Activated B cell treated with CpG ODN at 0.5 μM for 24 hours (primary cell): ENCODE measurements at places on chromosomes 2 and 18. TPM values are rescaled to one million over a fixed set of nuclear protein-coding genes. Genes with fewer than 3 reads are reported as not detected.
A peak's percentile ranks its signal among the peaks of the same experiment; 100 is the strongest.

The KCNS3 gene
- 1.1 and 1.5 TPM in 2 replicates for total RNA-seq

The ESPNL gene
- 0.27 and 0.42 TPM in 2 replicates for total RNA-seq

The GPR75 gene
- total RNA-seq = 5.7 and 6.3 TPM in 2 replicates

The AQP12A gene
- not detected in 2 replicates for total RNA-seq

The KRTCAP3 gene
- total RNA-seq = 6.3 and 10.0 TPM in 2 replicates

The DTNA gene
- total RNA-seq = not detected in 2 replicates

The C2orf92 gene
- 8.9 and 14.4 TPM in 2 replicates for total RNA-seq

The DIPK1C gene
- total RNA-seq = not detected in 2 replicates

The PDE11A gene
- total RNA-seq = not detected in 2 replicates

DNA sequence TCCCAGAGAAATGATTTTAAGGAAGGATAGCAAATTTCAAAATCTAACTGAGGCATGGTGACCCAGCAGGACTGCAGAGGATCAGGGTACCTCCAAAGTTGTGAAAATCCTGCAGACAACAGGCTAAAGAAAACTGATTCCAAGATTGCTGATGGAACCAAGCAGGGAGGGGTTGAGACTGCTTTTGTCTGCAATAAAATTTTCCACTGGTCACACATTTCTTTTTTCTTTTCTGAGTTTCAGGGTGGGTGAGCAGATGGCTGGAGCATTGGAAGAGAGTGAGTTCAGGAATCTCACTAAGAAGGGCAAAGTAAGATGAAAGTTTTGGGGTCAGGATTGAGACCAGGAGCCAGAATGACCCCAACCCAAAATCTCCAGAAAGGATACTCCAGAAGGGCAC is 321.0 kb downstream of the TNS1 start:
- no peak for DNase-seq

DNA sequence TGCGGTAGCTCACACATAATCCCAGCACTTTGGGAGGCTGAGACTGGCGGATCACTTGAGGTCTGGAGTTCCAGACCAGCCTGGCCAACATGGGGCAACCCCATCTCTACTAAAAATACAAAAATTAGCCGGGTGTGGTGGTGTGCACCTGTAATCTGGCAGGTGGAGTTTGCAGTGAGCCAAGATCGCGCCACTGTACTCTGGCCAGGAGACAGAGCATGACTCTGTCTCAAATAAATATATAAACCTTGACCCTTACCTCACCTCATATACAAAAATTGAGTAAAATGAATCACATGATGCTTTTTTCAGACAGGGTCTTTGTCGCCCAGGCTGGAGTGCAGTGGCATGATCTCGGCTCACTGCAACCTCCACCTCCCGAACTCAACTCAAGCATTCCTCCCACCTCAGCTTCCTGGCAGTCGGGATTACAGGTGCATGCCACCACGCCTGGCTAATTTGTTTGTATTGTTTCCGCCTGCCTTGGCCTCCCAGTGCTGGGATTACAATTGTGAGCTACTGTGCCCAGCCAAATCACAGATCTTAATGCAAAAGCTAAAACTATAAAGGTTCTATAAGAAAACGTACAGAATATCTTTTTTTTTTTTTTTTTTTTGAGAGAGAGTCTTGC is 25.3 kb downstream of the XPO1 start:
- DNase-seq = no peak

GRCh38 chr2:55147041-55147440 is 85.1 kb downstream of the CLHC1 start:
- no peak for DNase-seq

GRCh38 chr18:52588931-52589330 is 248.9 kb downstream of the DCC start:
- no peak for DNase-seq

DNA sequence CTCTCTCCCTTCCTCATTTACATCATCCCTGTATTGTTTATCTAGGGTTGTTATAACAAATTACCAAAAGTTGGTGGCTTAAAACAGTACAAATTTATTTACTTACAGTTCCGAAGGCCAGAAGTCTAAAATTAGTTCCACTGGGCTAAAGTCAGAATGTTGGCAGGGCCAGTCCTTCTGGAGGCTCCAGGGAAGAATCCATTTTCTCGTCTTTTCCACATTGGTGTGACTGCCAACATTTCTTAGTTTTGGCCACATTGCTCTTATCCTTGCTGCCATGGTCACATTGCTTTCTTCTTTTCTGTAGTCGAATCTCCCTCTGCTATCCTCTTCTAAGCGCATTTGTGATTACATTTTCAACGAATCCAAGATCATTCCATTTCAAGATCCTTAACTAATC is 34.7 kb downstream of the ICOS start:
- DNase-seq = no peak

- DNase-seq = no peak
These were observed 210.7 kb upstream of the SALL3 start for GRCh38 chr18:78768656-78769501.

- no peak for DNase-seq
These were observed 8.0 kb downstream of the ME2 start for GRCh38 chr18:50886929-50887328.

DNA sequence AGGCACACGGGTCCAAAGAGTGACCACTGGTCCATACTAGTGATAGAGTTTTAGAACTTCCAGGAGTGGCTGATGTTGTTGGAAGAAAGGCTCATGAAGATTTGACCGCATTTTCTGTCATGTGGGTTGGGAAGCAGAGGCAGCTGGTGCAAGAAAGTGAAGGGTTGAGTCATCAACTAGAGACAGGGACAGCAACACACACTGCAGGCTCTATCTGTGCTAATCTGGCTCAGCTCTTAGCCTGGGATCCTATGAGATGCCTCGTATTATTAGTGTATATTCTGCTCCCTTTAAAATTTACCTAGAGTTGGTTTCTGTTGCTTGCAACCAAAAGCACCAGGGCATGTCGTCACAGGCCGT is 2.5 kb upstream of the SH3RF3 start:
- no peak for DNase-seq

DNA sequence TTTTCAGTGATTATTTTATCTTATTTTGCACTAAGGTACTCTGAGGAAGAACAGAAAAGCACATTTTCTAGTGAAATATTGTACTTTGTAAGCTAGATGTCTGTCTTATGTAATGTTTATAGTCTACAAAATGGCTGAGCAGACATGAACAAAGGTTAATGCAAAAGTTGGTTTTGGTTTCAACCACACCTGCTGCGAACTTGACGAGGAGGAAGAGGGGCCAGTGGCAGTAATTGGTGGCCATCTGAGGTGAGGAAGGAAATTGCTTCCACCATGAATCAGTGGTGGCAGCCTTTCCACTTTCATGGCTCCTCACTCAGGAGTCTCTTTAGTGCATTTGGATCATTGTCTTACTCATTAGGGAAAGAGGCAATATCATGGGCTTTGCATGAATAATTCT is 894.2 kb downstream of the CNTNAP5 start:
- no peak for DNase-seq

- DNase-seq = no peak
These were observed 60.5 kb downstream of the MAP4K4 start for GRCh38 chr2:101758001-101758400.

GRCh38 chr2:9908639-9909038 is 42.9 kb upstream of the GRHL1 start:
- no peak for DNase-seq

GRCh38 chr2:143759455-143759854 is 630.2 kb downstream of the ARHGAP15 start:
- DNase-seq = no peak

- DNase-seq = no peak
These were observed 23.7 kb downstream of the RNF125 start for GRCh38 chr18:32042337-32042736.

- peak; percentile 75 for DNase-seq
These were observed 648 bp downstream of the ARID5A start for GRCh38 chr2:96537066-96537733.

DNA sequence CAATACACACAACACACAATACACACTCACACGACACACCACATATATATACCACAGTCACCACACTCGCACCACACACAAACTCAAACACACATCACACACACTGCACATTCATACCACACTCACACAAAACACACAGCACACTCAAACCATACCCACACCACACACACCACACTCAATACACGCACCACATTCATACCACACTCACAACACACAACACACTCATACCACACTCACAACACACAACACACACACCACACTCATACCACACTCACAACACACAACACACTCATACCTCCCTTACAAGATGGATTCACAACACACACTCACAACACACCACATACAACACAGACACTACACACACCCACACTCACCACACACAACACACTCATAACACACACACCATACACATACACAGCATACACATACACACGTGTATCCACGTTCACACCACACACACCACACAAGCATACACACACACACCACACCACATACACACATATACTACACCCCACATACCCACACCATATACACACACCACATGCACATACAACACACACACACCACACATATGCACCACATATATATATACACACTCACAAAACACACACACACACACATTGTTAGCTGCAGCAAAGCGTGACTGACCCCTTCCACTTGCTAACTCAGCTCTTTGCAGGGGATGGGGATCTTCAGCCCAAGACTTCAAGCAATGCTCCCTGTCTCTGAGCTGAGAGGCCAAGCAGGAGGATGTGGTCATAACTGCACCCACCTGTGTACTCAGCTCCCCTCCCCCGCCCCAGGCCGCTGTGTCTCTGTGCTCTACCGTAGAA is 59.0 kb downstream of the SDC1 start:
- no peak for DNase-seq

DNA sequence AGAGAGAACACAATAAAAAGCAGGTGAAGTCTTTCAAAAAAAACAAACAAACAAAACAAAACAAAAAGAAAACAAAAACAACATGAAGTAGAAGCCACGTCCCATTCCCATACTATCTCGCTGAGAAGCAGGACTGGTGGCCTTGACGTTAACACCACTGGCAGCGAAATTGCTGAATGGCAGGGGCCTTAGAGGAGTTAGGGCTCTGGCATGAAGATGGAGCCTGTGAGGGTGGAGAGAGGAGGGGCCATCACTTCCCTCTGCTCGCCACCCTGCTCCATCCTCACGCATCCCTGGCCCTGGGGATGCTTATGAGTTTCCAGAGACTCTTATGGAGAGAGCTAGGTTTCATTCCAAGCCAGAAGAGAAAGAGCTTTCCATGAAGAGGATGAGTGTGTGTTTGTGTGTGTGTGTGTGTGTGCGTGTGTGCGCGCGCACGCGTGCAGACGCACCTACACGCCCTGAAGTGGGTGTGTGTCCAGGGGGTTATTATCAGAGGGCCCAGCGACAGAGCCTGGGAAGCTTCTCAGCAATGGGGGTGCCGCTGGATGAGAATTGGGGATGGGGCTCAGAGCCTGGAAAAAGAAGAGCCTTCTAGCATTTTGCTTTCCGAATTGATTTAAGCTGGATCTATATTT is 20.4 kb upstream of the IMPA2 start:
- no peak for DNase-seq

GRCh38 chr2:15316370-15316814 is 244.7 kb downstream of the NBAS start:
- DNase-seq = no peak

DNA sequence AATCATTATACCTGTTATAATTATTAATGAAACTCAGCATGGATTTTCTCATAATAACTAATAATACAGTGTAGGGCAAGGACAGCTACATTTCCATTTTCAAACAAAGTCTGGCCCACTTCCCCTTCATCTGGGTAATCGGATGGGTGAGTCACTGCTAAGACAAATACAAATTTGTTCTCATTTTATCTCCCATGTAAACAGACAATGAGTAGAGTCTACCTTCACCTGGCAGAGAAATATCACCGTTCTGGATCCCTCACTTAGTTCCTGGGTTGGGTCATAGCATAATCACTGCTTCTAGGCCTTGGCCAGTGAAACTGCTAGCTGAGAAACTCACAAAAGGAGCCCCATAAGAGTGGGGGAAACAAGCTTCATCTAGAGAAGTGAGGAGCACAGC is 9.2 kb downstream of the CNTNAP5 start:
- DNase-seq = no peak

DNA sequence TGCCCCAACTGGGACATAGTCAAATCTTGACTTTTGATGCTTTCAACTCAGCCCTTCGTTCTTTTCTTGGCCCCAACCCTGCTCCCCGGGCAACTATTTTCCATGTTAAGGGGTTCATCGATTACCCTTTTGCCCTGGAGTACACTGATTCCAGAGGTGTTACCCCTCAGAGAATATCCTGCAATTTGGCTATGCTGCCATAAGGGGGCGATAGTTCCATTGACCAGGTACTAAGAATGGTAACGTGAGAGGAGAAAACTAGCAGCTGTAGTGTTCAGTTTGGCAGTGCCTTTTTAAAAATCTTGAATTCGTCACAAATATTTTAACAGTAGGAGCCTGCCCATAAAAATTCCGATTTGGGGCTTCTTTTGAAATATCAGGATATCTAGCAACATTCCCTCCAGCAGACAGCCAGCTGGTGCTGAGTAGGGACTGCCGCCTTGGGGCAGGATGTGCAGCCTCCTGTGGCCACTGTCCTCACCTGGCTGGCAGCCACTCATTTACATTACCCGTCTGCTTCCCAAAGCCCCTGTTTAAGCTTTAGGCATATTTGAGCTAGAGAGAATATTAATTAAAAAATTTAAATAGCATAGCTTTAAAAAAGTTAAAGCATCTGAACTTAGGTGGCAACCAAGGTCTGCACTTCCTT is 146.3 kb upstream of the SKOR2 start:
- no peak for DNase-seq
